ENCODE measurements at places on chromosomes 2 and 18. TPM values are rescaled to one million over a fixed set of nuclear protein-coding genes. Genes with fewer than 3 reads are reported as not detected.

The ALLC gene
- not detected for total RNA-seq

The C2orf74 gene
- total RNA-seq, result 7.1 TPM

DNA sequence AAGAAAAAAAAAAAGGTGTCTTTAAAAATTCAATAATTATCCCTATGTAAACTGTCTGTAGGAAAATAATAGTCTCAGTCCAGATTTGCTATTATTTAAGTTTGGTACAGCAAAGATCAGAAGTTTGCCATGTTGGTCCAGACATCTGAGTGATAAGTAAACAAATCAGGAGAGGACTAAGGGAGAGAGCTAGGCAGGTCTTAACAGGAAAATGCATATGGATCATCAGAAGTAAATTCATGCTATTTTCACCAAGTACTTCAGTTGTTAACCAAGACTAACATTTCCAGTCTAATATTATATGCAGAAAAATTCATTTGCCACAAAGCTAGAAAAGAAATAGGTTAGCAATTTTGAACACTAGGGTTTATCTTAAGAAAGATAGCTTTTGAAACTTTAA is 95.0 kb upstream of the STK17B start:
- H3K36me3 ChIP-seq, result peaks cover 13% of the 10 kb centered on the region
- DNase-seq, result no peak
- no peaks in the 10 kb centered on the region for H3K27me3 ChIP-seq
- peaks cover 75% of the 10 kb centered on the region for H3K4me1 ChIP-seq

DNA sequence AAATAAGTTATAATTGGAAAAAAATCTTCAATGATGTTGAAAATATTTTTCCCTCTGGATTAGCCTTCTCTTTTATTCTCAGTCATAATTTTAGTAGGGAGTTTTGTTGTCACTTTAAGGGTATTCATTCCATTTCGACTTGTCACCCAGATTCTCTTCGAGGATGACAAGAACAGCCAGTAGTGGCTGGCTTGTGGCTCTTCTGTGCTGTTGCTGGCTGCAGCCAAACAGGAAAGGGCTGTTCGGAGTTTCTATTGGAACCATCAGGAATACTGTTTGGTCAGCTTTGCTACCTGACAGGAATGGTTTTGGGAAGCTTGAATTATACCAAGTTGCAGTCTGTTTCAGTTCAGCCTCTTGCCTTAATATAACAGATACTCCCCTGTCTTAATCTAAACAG is 41.6 kb downstream of the MGAT5 start:
- H3K4me1 ChIP-seq, result peaks cover 51% of the 10 kb centered on the region
- no peaks in the 10 kb centered on the region for H3K27me3 ChIP-seq
- no peak overlapping the region for H3K4me3 ChIP-seq
- peaks cover 41% of the 10 kb centered on the region for H3K36me3 ChIP-seq
- no peak for DNase-seq

The GATA6 gene
- total RNA-seq, result not detected

The TNS1 gene
- total RNA-seq, result 13.5 TPM

- H3K27me3 ChIP-seq, result peaks cover 10% of the 10 kb centered on the region
- no peak overlapping the region for H3K27ac ChIP-seq
- no peak overlapping the region for H3K4me3 ChIP-seq
Measured at GRCh38 chr18:9619545-9619944, 5.2 kb upstream of the PPP4R1 start.

DNA sequence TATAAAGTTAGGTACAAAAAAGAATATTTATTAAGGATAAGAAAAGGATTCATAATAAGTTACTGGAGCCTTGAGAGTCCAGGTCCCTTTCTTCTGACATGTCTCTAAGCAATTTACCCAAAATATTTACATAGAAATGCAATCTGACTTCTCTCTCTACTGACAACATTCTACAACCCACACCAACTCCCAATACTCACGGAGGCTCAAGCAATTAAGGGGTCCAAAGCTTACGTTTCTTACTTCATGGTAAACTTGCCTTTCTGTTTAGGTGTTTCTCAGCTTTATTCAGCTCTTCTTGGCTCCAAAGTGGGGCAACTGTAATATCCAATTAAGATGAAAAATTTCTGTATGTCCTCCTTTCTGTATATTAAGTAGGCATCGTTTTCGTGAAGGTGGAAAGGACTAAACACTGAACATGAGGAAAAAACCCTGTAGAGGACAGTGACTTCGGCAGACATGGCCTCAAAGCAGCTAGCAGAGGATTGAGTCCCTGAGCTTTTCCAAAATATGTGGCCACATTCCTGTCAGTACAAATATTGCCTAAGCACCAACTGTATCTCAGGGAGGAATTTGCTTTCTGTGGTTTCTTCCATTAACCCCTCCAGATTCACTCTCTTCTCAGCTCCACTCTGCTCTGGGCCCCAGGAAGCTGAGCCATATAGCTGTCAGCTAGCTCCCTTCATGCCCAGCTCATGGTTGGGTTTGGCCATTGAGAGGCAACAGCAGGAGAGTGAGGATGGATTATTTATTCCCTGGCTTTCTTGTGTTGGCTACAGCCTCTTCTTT is 67.9 kb upstream of the GLS start:
- no peak overlapping the region for H3K27ac ChIP-seq
- no peaks in the 10 kb centered on the region for H3K27me3 ChIP-seq
- H3K4me1 ChIP-seq, result peaks cover 5% of the 10 kb centered on the region
- no peak for DNase-seq
- no peak overlapping the region for H3K4me3 ChIP-seq

DNA sequence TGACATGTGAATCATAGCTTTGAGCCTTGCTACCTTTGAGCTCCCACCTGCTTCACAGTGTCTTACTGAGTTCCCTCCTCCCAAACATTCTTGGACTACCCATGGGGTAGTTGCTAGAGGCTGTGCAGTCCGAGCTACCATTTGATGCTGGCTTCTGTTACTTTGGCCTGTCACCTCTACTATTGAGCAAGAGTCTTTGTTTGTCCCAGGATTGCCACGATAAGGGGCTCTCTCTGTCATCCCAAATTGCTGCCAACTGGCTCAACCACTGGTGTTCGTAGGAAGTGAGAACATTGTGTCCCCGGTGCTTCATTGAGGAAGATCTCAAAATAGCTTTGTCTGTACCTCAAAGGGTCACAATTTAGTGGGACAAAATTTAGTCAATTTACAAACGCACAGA is 59.1 kb upstream of the PAX8 start:
- no peak overlapping the region for H3K27ac ChIP-seq
- H3K36me3 ChIP-seq, result no peaks in the 10 kb centered on the region
- peaks cover 15% of the 10 kb centered on the region for H3K27me3 ChIP-seq
- peaks cover 3% of the 10 kb centered on the region for H3K4me1 ChIP-seq
- no peak for DNase-seq

The PTPRN gene
- not detected for total RNA-seq

Measured in activated CD4-positive, alpha-beta T cell treated with anti-CD3 and anti-CD28 coated beads, Interleukin-2, amount 10 ng/mL, durations not matched to agents 7 days and 5 days (primary cell).